Immature natural killer cell (primary cell): ENCODE measurements at places on chromosomes 7 and 10. TPM values are rescaled to one million over a fixed set of nuclear protein-coding genes. Genes with fewer than 3 reads are reported as not detected.

Gene SPRN
- polyA plus RNA-seq = not detected

Gene TMEM176B
- not detected for polyA plus RNA-seq

Gene ZNF853
- polyA plus RNA-seq = 5.5 TPM

Gene PTPRZ1
- not detected for polyA plus RNA-seq

Gene NFKB2
- polyA plus RNA-seq = 5.0 TPM

Gene IDI2
- 0.19 TPM for polyA plus RNA-seq

Gene GDI2
- polyA plus RNA-seq = 199 TPM

Gene LIPK
- polyA plus RNA-seq = not detected

Gene VPS37D
- polyA plus RNA-seq = not detected

Gene HUS1
- polyA plus RNA-seq = 44.0 TPM

Gene EMX2
- polyA plus RNA-seq = not detected

Gene SAMD8
- 5.2 TPM for polyA plus RNA-seq

Gene ANKRD61
- polyA plus RNA-seq = not detected
